ENCODE measurements at places on chromosomes 1 and 21.

- peak; percentile 12 for DNase-seq
Observed at GRCh38 chr1:205746757-205747412, 3.1 kb downstream of the NUCKS1 start.

- DNase-seq = no peak
Observed at GRCh38 chr1:239306426-239306825, 79.9 kb upstream of the CHRM3 start.

- DNase-seq = no peak
Observed at GRCh38 chr1:103146166-103146565, 37.8 kb upstream of the COL11A1 start.

DNA sequence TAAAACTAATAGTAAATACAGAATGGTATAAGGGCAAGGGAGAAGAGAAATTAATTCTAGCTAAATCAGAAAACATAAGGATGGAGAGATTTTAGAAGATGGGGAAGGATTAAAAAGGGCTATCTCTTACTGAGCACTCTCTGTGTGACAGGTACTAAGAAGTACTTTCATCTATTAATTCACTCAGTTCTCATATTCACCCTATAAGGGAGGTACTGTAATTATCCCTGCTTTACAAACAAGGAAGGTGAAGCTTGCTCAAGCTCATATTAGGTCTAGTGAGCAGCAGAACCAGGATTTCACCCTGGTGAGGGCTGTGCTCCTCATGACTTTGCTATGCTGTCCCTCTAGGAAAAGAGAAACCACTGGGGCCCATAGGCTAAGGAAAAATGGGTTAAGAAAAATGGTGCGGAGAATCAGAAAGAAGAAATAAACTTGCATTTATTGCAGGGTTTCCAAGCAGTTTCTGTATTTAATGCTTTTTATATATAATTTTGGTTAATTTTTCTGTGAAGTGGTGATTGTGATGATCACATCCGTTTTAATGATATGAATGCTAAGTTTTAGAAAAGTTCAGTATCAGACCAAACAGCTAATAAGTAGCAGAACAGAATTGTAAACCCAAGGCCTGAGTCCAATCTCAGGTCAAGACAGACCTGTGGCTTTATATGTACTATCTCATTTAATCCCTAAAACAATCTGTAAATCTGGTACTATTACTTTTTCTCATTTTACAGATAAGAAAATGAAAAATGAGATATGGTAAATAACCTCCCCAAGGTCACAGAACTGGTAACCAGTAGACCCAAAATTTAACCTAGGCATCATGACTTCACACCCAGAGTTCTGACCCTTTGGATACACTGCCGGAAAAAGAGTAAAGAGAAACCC lies 1.7 kb downstream of the PCNX2 start:
- DNase-seq = no peak

DNA sequence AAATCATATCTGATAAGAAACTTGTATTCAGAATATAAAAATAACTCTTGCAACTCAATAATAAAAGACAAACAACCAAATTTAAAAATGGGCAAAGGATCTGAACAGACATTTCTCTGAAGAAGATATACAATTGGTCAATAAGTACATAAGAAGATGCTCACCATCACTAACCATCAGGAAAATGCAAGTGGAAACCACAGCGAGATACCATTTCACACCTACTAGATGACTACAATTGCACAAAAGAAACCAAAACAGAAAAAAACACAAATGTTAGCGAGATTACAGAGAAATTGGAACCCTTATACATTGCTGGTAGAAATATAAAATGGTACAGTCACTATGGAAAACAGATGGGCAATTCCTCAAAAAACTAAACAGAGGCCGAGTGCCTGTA lies 11.5 kb upstream of the ZNF683 start:
- DNase-seq = no peak

All from muscle of leg (tissue), 16 donors.